ENCODE measurements at places on chromosomes 13 and 19.

DNA sequence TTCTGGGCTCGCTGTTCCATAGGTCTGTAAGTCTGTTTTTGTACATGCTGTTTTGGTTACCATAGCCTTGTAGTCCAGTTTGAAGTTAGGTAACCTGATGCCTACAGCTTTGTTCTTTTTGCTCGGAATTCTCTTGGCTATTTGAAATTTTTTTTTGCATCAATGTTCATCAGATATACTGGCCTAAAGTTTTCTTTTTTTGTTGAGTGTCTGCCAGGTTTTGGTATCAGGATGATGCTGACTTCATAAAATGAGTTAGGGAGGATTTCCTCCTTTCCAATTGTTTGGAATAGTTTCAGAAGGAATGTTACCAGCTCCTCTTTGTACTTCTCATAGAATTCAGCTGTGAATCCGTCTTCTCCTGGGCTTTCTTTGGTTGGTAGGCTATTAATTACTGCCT is 397.8 kb upstream of the HTR2A start:
- DNase-seq, result no peak

- no peak for DNase-seq
These were observed 2.0 kb downstream of the MISP start for GRCh38 chr19:752652-753517.

DNA sequence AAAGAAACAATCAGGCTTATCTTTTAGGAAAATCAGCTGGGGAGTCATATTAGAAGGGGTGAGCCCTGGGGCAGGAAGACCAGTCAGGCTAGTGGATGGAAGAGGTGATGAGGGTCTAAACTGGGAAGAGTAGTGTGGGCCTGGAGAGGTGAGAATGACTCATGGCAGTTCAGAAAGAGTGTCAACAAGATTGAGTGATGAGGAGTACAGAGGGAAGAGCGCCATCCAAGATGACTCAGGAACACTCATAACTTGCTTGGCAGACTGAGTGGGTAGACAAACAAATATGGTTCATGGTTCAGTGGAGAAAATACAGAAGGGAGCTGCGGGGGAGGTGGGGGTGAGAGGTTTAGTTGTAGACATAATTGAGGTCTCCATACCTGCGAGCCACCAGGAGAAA is 17.3 kb upstream of the CLDN10 start:
- DNase-seq, result no peak

- DNase-seq, result no peak
These were observed 161.1 kb upstream of the ATXN8OS start for GRCh38 chr13:69946511-69946910.

GRCh38 chr19:17824339-17824738 is 3.0 kb upstream of the INSL3 start:
- DNase-seq, result no peak

GRCh38 chr13:75530549-75530961 is 7.1 kb downstream of the COMMD6 start:
- DNase-seq, result no peak

DNA sequence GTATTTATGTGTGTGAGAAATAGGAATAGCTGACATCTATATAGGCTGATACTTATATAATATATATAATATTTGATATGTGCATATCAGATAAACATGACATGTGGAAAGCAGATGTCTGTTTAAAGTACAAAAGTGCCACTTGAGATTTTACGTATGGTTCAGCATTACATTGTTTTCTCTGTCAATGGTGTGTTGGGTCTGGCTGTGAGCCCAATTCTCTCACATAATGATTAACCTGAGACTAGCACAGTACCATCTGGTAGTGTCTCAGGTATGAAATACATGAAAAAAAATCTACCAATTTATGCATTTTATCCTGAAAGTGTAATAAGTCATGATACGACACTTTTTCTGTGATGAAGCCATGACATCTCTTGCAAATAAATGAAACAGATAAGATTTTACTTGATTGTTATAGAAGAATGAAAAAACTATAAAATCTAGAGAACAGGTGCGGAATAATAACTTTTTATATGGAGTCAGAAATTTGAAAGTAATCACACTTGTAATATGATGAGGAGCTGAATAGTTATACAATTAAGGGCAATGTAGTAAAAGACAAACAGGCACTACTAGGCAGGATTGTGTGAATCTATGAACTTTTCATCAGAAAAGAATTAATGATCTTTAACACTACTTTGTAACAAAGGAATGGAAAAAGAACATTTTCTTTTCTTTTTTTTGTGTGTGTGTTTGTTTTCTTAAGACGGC is 1405.0 kb downstream of the OLFM4 start:
- no peak for DNase-seq

DNA sequence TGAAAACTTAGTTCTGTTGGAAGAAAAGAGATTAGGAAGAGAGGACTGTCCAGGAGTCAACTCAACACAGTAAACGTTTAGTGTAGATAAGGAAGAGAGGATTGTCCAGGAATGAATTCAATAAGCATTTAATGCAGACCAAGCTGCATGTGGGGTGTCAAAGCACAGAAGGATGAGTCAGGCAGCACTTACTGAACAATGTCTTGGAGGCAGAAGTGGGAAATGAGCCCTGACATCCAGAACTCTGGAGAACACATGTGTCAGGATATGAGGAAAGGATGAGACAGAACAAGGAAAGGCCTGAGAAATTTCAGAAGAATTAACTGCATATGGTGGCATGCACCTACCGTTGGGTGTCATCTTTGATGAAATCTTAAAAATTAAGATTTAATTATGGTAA is 429.2 kb upstream of the HTR2A start:
- DNase-seq, result no peak

DNA sequence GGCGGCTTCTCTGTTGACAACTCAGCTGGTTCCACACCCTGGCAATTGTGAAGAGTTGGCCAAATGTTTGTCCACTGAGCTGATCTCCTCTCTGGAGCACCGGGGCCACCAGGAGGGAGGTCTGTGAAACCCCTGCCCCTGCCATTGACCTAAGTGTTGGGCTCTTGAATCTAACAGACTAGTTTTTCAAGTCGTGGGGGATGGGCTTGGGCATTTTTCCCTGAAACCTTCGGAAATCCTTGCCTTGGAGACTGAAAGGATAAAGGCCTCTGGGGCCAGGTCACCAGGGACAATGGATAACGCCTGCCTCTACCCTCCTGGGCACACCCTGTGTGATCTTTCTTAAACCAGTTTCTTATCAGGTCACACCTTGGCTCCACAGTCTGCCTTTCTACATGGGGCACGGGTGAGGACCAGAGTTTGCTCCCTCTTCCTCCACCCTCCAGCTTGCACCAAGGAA is 881 bp downstream of the GEMIN7 start:
- DNase-seq, result no peak

GRCh38 chr13:44451126-44451525 is 77.5 kb downstream of the SERP2 start:
- DNase-seq, result no peak

DNA sequence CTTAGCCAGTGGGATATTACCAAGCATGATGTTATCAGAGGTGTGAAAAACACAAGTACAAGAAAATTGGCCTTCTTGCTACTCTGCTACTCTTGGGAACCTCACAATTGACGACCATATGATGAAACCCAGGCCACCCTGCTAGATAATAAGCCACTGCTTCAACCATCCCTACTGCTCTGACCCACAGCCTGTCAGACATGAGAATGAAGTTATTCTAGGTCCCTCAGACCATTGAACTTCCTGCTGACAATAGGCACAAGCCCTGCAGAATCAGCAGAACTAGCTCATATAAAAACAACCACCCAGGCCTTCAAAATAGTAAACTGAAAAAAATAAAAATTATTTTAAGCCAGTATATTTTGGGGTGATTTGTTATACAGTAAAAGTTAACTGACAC is 559.9 kb downstream of the KCTD12 start:
- DNase-seq, result no peak

- DNase-seq, result no peak
These were observed 777.0 kb upstream of the SLITRK1 start for GRCh38 chr13:84659359-84659661.

GRCh38 chr19:32233885-32234284 is 111.5 kb upstream of the ZNF507 start:
- no peak for DNase-seq

DNA sequence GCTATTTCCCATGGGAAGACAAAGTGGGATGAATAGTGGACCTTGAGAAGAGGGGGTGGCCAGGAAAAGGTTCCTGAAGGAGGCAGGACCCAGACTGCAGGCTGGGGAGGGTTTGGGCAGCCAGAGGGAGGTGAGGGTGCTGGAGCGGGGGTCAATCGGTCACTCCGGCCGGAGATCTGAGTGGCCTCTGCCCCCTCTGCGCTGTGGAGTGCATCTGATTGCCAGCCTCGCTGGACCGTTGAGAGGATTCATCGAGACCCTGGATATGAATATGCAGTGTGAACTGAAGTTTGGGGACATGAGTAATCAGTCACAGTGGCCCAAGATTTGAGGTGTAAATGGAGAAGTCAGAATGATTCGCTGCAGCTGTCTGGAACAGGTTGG is 5.5 kb upstream of the ZNF580 start:
- no peak for DNase-seq

DNA sequence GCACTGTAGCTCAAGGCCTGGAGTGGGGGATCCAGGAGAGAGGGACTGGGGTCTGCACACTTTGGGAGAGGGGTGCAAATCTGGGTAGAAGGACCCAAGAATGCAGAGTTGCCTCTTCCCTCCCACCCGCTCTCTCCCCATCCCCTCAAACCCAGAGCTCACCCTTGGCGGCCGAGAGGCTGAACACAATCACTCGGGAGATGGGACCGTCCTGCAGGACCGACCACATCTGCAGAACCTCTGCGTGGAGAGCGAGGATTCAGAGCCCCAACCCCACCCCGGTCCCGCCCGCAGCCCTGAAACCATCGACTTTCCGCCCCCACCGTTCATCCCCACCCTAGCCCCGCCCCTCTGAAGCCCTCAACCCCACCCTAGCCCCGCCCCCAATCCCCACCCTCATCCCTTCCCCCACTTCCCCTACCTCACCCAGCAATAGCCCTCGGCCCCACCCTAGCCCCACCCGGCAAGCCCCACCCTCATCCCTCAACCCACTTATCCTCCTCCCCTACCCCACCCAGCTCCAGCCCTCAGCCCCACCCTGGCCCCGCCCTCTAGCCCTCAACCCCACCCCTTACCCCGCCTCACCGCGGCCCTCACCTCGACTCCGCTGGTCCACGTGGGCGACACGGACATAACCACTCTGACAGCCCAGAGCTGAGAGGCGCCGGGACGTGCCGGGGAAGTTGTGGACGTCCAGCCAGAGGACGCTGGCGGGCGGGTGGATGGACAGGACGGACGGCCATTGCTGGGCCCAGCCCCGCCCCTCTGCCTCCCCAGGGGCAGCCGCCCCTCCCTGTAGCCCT is 4.1 kb downstream of the KPTN start:
- DNase-seq, result no peak

DNA sequence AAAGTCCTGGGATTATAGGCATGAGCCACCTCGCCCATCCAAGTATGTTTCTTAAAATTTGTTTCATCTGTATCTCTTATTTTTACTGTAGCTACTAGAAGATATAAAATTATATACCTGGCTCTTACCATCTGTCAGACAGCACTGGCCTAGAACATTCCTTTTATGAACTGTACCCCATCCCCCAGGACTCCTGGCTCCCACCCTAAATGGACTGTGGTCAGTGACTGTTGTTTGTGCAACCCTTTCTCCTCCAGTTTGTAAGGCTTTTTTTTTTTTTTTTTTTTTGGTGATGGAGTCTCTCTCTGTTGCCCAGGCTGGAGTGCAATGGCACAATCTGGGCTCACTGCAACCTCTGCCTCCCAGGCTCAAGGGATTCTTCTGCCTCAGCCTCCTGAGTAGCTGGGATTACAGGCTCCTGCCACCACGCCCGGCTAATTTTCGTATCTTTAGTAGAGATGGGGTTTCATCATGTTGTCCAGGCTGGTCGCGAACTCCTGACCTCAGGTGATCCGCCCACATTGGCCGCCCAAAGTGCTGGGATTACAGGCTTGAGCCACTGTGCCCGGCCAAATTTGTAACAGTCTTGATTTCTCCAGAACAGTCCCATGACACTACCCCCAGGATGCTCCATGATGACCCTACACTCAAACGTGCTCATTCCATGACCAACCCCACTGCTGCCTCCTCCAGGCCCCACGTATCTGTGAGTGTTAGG is 2.5 kb downstream of the NDUFA3 start:
- no peak for DNase-seq
